ENCODE measurements at places on chromosomes 12 and 14.

- no peak for DNase-seq
These were observed 83.2 kb downstream of the MYRFL start for GRCh38 chr12:69908203-69908602.

- no peak for DNase-seq
These were observed 55.9 kb upstream of the AVPR1A start for GRCh38 chr12:63206909-63207308.

- no peak for DNase-seq
These were observed 3.4 kb downstream of the TAMALIN start for GRCh38 chr12:52010152-52010622.

DNA sequence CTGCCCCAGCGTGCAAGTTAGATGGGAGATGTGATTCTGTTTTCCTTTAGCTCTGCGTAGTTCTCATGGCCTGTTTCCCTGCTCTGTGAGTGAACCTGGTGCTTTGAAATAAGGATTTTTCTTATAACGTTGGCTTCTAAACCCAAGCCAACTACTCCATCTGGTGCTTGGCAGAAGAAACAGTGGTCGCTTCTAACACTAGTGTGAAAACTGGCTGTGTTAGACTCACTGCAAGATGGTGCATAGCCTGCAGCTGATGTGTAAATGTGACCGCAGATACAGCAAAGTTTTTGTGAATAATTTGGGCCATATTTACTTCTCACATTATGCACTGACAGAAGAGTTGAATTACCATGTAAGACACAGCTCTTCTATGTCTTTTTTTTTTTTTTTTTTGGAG is 12.2 kb downstream of the GTF2H3 start:
- DNase-seq = no peak

All from stimulated activated CD4-positive, alpha-beta T cell treated with anti-CD3 and anti-CD28 coated beads, Interleukin-12 subunit alpha, Interleukin-12 subunit beta, amount 100 ng/mL, for 24 hours (primary cell).